Uterine smooth muscle cell (primary cell): ENCODE measurements at places on chromosomes 13 and 19. TPM values are rescaled to one million over a fixed set of nuclear protein-coding genes. Genes with fewer than 3 reads are reported as not detected.

Gene POLRMT
- 27.9 and 33.6 TPM in 2 replicates for total RNA-seq

Gene VN1R2
- total RNA-seq, result not detected in 2 replicates

Gene SYT5
- under 0.01 and 0.12 TPM in 2 replicates for total RNA-seq

Gene ATP4A
- total RNA-seq, result not detected in 2 replicates

Gene PPAN
- total RNA-seq, result 27.4 and 42.7 TPM in 2 replicates

Gene LRG1
- not detected in 2 replicates for total RNA-seq

Gene HIF3A
- 0.75 and 8.7 TPM in 2 replicates for total RNA-seq

Gene PTGIR
- total RNA-seq, result 3.7 and 6.2 TPM in 2 replicates

Gene ZNF429
- total RNA-seq, result 2.2 and 4.5 TPM in 2 replicates

Gene KLK13
- total RNA-seq, result not detected in 2 replicates

Gene NKPD1
- 0.12 and 0.44 TPM in 2 replicates for total RNA-seq

Gene LILRA2
- not detected in 2 replicates for total RNA-seq

Gene ATXN8OS
- total RNA-seq, result not detected in 2 replicates

Gene P2RY11
- 3.0 and 3.9 TPM in 2 replicates for total RNA-seq

Gene CD33
- 0.22 TPM in 1 of 2 replicates, not detected in the other for total RNA-seq

Gene ZNF432
- total RNA-seq, result 10.3 and 11.4 TPM in 2 replicates

Gene FGF21
- total RNA-seq, result not detected in 2 replicates

Gene ZNF677
- 11.2 and 11.6 TPM in 2 replicates for total RNA-seq
